Effector CD4-positive, alpha-beta T cell (primary cell): ENCODE measurements at places on chromosomes 7 and 10.

DNA sequence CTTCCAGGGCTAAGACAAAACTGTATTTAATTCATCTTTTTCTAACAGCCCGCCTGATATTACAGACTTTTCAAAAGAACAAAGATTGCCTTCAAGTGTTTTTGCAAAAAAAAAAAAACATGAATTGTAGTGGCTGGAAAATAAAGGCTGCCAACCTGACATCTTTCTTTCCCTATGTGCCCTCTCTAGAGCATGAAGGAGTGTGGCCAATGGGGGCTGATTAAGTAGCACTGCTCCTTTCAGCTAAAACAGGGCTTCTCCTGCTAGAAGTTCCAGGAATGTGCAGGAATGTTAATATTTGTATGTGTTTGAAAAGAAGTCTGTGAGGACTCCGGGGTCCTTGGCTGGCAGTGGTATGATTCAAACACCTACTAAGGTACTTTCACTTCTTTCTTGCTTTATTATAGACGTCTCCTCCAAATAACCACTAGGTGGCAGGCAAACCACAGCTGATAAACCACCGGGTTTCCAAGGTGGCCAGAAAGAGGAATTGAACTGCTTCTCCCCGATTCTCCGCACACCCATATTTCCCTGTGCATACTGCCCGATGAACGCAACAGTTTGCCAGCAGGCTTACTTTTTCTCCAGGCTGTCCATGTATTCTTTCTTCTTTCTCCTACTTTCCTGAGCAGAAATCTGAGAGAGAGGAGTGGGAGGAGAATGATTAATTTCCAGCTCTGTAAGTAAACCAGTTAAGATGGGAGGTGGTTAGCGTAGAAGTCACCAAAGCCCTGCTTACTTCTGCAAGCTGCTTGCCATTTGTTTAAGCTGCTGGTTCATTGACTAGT lies 56.8 kb upstream of the DGKI start:
- peak; percentile 50 for DNase-seq

GRCh38 chr7:151141855-151142685 lies 25.4 kb downstream of the GBX1 start:
- no peak for DNase-seq

GRCh38 chr7:49159536-49159935 lies 235.2 kb downstream of the CDC14C start:
- DNase-seq, result no peak

- no peak for DNase-seq
Observed at GRCh38 chr7:47933215-47933614, 15.1 kb downstream of the PKD1L1 start.

- DNase-seq, result no peak
Observed at GRCh38 chr7:105678811-105679495, 97.7 kb upstream of the EFCAB10 start.

GRCh38 chr7:125668321-125668993 lies 738.8 kb upstream of the POT1 start:
- DNase-seq, result no peak

GRCh38 chr10:12807096-12807755 lies 194.3 kb downstream of the CCDC3 start:
- no peak for DNase-seq

GRCh38 chr10:16910793-16911164 lies 93.6 kb upstream of the RSU1 start:
- no peak for DNase-seq

DNA sequence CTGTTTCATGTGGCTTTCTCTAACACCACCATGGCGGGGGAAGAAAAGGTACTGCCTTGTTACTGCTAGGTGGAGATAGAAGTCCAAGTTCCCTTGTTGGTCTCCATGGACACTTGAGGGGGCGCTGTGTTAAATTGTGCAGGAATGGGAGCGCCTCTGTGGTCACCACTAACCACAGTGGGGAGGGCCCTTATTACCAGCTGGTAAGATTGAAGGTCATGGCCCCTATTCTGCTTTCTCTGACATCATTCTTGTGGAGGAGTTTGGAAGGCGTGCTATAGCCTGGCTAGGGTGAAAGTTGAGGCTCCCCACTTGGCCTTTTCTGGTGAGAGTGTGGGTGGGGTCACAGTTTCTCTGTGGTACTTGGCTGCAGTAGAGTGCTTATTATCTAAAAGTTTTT lies 14.9 kb upstream of the MXI1 start:
- no peak for DNase-seq

DNA sequence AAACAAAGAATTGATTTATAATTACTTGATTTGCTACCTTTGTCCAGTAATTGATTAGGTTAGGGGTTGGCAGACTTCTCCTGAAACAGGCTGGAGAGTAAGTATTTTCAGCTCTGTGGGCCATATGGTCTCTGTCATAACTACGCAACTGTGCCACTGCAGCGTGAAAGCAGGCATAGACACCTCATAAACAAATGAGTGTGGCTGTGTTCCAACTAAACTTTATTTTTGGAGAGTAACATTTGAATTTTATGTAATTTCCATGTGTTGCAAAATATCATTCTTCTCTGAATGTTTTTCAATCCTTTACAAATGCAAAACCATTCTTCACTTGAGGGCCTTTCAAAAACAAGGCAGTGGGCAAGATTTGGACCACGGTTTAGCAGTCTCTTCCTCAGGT lies 76.9 kb downstream of the GALNT17 start:
- DNase-seq, result no peak

DNA sequence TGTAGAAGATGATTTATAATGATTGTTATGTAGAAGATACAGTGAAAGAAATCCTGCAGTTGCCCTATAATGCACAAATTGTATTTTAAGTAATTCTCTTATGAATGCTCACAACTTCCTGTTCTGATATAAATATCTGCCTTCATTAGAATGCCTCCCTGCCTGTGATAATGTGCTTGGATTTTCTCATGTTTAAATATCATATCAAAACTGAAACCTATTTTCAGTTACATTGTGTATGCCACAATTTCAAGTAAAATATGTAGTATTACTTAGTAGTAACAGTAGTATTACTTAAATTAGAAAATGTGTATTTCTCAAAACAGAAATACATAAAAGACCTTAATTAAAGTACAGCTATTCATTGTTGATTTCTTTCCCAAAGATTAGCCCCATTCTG lies 41.1 kb upstream of the TFEC start:
- DNase-seq, result no peak

DNA sequence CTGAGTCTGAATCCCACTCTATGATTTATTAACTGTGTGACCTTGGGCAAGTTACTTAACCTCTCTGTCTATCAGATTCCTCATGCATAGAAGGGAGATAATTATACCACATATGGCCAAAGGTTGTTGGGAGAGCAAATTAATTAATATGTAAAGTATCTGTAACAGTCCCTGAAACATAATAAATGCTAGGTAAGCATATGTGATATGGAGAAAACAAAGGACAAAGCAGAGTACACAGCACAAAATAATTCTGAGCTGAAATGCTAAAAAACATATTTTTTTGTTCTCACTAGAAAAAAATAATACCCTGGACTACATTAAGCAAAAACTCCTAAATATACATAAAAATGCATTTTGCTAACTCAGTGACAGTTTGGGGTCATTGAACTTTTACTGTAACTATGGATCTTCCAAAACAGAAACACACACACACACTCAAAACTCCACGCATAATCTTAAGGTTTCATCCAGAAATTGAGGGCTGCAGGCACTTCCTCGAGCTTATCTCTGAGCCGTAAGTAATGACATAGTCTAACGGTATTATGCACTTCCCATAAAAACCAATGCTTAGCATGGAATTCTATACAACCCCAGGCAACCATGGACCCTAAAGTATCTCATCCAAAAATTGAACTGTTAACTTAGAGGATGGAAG lies 201.7 kb upstream of the PTN start:
- DNase-seq, result no peak

DNA sequence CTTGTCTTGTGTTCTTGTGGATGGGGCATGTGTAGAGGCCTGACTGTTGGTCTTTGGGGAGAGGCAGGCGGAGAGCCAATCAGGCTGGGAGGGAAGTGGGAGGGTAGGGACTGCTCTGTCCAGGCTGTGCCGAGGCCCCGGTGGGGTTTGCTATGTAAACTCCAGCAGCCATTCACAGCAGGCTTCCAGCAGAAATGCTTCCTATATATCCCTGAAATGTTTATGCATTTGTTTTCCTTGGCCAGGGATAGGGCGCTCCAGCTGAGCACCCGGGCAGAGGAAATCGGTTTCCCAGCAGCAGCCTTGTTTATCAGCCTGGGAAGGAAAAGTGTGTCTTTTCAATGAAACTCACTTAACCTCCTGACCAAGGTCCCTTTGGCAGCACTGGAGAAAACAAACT lies 18.3 kb upstream of the AQP1 start:
- no peak for DNase-seq

GRCh38 chr10:110967645-110968044 lies 48.2 kb downstream of the SHOC2 start:
- DNase-seq, result no peak

DNA sequence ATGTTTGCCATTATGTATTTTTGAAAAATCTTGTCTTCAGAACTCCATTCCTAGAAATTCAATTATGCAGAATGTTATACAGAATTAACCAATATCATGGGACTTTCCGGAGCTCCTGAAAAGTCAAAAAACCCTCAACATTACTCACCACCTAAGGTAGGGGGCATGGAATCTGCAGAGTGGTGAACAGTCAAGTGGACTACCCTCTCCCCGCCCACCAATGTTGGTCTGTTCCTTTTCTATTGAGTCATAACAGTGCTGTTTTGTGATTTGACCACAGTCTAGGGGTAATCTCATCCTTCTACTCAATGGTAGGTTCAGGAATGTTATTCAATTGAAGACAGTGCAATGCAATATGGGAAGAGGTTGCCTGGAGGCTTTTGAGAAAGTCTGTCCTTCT lies 130.5 kb upstream of the HABP2 start:
- no peak for DNase-seq

- no peak for DNase-seq
Observed at GRCh38 chr10:129851941-129852640, 112.0 kb downstream of the EBF3 start.

DNA sequence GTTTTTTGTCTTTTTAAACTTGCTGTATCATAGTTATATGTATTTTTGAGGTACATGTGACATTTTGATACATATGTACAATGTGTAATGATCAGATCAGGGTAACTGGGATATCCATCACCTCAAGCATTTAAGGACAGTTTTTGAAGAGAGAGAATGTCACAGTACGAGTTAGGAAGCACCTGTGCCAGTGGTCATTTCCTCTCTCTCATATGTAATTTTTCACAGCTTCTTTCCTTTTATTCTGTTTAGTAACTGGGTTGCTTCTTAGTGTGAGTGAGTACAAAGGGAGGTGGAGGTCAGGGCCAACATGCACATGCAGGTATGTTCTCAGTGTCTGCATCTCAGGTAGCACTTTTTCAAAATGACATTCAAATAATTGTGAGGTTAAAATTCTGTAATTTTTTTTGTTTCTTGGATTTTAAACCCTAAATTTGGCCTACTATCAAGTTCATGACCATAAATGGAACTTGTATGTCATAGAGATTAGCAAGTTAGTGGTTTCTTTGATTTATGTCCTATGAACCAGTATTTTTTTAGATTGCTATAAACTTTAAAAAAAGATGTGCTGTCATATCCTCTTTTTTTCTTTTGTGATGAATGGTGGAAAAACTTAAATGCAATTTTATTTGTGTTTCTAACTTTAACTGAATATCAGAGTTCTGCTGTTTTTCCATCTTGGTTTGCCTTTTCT lies 42.7 kb downstream of the SNX10 start:
- DNase-seq, result no peak

- no peak for DNase-seq
Observed at GRCh38 chr10:98259606-98260315, 8.2 kb downstream of the LOXL4 start.

- no peak for DNase-seq
Observed at GRCh38 chr7:3056234-3057065, 12.8 kb upstream of the CARD11 start.

- no peak for DNase-seq
Observed at GRCh38 chr10:70563230-70563629, 39.3 kb downstream of the PRF1 start.

GRCh38 chr10:31131251-31131650 lies 99.6 kb upstream of the ZNF438 start:
- no peak for DNase-seq

GRCh38 chr7:19117870-19118608 lies 603 bp upstream of the TWIST1 start:
- no peak for DNase-seq
